Cortex of kidney (tissue), 1 donor: ENCODE measurements at places on chromosomes 5 and 9.

- no peak for DNase-seq
Measured at GRCh38 chr9:126389992-126390391, 63.4 kb downstream of the MVB12B start.

DNA sequence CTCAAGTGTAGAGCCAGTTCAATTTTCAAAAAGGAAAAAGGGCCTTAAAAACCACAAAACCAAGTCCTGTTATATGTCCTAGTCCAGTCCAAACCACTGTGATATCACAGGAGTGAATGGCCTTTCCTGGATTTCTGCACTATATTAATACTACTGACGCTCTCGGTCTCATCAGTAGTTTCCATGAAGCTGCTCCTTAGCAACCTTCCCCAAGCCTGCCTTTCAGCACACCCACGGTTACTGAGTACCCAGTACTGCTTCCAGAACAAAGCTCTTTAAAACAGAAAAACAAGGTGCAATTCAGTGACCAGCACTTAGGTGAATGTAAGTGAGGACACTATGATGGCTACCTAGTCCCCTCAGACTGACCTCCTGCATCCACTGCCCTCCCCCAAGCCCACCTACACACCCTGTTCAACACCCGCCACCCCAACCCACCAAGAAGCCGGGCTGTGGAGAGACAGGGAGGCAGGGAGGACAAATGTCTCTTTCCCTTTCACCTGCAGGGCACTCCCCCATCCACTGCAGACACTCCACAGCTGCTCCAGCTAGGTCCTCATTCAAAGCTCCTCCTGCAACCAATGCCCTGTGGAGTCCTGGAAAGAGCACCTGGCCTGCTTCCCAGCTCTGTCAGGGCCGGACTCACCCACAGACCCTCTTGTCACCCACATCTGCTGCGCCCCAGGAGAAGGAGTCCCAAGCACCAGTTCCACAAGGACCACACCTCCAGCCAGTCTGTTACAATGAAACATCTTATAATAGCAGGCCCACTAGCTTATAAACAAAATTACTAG is 25.9 kb downstream of the PSMB7 start:
- no peak for DNase-seq

DNA sequence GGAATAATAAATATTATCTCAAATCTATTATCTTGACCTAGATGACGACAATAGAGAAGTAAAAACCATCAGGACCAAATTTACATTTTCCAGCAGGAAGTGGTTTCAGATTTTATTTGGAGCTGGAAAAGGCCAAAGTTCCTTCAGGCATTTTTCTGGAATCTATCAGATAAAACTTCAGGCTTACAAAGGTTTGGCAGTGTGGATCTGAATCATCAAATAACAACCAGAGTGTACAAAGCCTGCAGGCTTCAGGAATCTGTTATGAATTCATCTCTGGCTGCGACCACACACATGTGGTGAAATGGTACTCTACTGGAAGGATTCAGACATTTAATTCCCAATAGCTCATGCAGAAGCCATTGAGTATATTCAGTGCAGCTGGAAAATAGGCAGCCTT is 726.4 kb upstream of the GRAMD2B start:
- no peak for DNase-seq

DNA sequence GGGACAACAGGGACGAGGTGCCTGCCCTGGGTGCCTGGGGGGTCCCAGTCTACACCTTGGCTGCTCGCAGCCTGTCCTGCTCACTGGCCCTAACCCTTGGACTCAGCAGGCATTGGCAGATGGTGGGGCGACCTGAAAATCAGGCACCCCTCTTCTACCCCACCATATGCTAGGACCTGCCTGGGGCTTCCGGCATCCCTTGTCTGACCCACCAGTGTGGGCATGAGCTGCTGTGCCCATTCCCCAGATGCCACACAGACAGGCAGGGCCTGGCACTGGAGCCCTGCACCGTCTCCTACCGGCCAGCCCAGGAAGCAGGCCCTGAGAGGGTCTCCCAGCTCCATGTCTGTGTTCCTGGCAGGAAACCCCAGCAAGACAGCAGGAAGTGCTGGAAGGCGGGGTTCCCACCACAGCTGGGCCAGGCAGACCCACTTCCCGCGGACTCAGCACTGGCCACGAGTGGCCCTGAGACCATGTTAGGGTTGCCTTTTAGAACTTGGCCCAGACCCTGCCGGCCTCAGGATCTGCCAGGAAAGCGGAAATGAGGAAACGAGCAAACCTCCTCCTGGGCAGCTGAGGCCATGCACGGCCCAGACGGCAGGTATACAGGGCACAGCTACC is 3.1 kb downstream of the NINJ1 start:
- no peak for DNase-seq

- no peak for DNase-seq
Measured at GRCh38 chr9:5949103-5949699, 58.5 kb downstream of the MLANA start.

DNA sequence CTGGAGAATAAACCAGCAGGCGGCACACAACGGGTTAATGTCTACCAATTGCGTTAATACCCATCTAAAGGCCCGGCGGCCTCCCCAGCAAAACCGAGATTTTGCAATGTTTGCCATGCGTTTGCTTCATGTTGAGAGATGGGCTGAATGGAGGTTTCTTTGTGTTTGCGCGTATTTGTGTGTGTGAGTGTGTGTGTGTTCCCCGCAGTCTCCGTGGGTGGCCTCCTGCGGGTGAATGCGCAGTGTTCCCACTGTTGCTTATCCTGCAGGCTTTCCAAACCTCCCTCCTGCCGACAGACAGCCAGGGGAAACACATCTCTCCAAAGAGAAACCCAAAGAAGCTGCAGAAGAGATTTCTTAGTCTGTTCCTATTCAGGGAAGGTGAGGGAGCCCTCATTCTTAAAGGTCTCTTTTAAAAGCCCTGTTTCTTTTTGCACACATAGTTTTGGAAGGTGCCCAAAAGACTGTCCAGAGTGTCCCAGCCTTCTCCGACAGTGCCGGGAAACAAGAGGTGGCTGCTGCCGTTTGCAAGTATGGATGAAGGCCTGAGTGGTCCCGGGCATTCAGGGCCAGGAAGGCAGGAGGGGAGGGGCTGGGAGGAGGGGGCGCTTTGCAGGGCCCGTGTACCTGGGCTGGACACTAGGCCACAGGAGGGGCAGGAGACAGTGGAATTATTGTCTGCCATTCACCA is 103.8 kb upstream of the ERCC6L2 start:
- DNase-seq, result no peak

- no peak for DNase-seq
Measured at GRCh38 chr5:40235471-40236400, 444.0 kb upstream of the PTGER4 start.

GRCh38 chr5:28543473-28544098 is 1505.2 kb upstream of the CDH9 start:
- DNase-seq, result no peak

- no peak for DNase-seq
Measured at GRCh38 chr9:103757062-103757461, 337.0 kb upstream of the SMC2 start.

- no peak for DNase-seq
Measured at GRCh38 chr9:136429075-136429628, 10.5 kb downstream of the INPP5E start.

DNA sequence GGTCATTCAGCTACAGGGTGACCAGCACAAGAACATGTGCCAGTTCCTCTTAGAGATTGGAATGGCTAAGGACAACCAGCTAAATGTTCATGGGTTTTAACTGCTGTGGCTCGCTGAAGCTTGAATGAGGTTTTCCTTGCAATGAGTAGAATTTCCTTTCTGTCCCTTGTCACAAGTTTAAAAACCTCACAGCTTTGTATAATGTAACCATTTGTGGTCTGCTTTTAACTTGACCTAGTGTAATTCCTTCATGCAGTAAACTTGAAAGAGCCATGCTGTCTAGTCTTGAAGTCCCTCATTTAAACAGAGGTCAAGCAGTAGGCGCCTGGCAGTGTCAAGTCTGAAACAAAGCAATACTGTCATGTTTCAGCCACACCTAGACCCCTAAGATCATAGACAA is 181.3 kb upstream of the DMRT1 start:
- DNase-seq, result no peak

- DNase-seq, result no peak
Measured at GRCh38 chr9:15304632-15305031, 2.4 kb downstream of the TTC39B start.

- no peak for DNase-seq
Measured at GRCh38 chr9:137645211-137645610, 26.4 kb downstream of the EHMT1 start.

GRCh38 chr9:107286057-107286456 is 3.0 kb downstream of the RAD23B start:
- DNase-seq, result no peak

DNA sequence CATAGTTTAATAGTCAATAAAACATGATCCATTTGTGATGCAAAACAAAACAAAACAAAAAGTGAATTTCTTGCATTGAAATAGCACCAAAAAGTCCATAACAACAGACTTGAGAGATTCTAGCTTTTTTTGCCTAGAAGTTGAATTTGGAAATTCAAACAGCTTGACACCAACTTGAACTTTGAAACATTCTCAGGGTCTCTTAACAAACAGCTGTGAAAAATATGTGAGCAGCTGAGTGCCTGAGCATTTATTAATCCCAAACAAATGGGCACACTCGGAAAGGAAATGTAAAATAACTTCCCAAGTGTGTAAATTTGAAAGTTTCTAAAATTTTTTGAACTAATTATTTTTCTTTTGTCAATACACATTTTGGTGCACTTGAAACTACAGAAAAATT is 56.0 kb upstream of the HMHB1 start:
- DNase-seq, result no peak

GRCh38 chr9:131001021-131001420 is 8.0 kb upstream of the LAMC3 start:
- no peak for DNase-seq

DNA sequence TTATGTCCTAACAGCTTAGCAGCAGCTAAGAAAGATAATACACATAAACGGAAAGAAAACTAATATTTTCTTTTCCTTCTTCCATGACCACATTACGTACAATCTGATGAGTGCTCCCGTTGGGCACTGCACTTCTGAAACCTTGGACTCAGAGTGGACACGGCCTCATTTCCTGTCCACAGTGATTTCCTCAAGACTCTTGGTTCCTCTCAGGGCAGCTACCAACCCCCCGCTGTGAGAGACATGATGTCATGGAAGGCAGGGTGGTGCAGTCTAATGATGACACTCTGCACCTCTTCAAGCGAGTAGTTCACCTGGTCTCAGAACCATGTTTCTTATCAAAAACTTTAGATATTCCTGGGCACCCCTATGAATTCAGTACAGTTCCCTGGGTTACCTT is 68.7 kb upstream of the CTSL start:
- DNase-seq, result no peak

DNA sequence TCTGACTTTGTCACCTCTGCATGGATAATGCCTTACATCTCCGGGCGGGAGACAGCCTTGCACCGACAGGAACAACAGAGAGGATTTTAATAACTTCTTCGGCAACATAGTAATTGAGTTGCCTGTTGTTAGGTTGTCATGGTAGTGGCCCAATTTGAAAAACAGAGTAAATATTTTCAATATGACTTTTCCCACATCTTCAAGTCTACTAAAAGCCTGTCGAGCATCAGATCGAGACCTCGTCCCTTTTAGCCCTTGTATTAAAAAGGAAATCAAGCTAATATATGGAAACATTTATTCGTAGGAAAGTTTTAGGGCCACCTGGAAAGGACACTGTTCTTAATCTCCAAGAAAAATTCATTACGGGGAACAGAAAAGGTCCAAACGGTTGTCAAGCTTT is 70.8 kb upstream of the FCN2 start:
- no peak for DNase-seq

GRCh38 chr5:169595172-169595820 is 11.7 kb downstream of the SPDL1 start:
- DNase-seq, result no peak

- DNase-seq, result no peak
Measured at GRCh38 chr9:110752766-110753165, 84.2 kb downstream of the MUSK start.

DNA sequence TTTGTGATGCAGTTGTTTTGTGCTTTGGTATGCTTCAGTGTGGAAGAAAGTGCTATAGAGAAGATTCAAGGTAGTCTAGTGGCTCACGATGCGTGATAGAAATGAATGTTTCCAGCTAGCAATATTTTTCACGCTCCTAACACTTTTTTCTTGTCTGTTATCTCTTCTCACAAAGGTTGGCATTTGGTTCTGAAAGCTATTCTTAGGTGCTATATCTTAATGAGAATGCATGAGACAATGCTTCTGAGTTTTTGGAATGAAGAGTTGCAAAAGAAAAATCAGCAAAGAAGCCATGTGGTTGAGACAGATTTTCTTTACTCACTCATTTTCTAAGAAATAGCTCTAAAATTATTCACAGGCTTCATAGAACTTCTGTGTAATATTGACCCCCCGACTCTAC is 122.6 kb downstream of the PDE8B start:
- DNase-seq, result no peak

GRCh38 chr9:121498487-121499176 is 1.0 kb downstream of the GGTA1 start:
- no peak for DNase-seq

GRCh38 chr9:73026375-73026774 is 73.5 kb upstream of the ALDH1A1 start:
- no peak for DNase-seq

DNA sequence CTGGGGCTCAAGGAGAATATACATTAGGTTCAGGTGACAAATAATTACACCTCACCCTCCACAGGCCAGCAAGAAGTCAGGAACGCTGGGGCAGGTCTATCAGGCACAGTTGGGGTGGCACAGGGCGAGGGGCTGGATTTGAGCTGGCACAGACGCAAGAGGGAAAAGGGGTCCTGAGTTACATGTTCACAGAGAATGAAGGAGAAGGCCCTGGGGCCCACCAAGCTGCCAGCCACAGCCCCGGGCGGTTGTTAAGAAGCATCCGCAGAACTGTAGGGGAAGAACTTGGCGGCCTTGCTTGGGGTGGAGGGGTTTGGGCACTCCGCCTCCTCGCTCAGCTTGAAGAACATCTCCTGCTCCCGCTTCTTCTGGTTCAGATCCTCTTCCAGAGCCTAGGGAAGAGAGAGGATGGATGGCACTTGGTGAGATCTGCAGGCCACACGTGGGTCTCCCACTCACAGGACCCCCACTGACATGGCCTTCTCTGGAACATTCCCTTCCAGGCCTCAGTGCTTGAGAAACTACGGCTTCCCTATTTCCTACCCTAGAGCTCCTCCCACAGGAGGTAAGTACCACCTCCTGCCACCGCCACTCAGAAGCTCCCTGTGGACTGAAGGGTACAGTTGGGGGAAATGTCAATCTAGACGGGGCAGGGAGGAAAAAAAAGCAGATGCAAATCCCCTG is 38.3 kb upstream of the FBXW11 start:
- no peak for DNase-seq

DNA sequence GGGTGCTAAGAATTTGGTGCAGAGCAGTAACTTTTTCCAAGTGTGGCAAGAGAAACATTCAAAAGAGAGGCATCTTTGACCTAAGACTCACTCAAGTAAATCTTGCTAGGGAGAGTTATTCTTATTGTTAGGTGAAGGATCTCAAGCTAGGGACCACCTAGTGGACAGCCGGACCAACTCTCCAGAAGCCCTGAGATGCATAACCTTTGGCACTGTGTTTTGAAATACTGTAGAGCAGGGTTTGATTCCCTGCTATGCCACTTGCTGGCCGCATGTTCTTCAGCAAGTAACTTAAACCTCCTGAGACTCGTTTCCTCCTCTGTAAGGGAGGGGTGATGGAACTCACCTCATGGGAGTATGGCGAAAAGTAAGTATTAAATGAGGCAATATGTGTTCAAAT is 336.1 kb upstream of the ADAMTSL1 start:
- DNase-seq, result no peak
